Kasumi-1 (cell line): ENCODE measurements at places on chromosomes 12 and 14.

DNA sequence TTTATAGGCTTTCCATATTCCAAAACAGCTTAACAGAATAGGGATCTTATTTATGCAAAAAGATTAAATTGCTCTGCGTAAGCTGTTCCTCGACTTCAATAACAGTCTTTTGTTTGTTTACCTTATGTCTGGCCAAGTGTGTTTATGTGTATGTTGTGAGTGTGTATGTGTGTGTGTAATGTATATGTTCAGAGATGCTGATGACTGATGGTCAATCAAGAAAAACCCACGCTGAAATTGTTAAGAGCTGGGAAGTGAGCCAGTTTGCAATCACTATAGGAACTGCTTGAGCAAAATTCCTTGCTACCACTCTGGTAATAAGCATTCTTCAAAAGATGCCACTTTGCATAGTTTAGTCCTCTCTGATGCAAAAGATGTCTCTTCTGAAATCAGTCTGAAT is 59.6 kb downstream of the PRKD1 start:
- DNase-seq, result no peak

- DNase-seq, result no peak
Observed at GRCh38 chr12:50927766-50928224, 24.5 kb upstream of the HIGD1C start.

- DNase-seq, result no peak
Observed at GRCh38 chr12:109605016-109605415, 31.4 kb downstream of the MVK start.

DNA sequence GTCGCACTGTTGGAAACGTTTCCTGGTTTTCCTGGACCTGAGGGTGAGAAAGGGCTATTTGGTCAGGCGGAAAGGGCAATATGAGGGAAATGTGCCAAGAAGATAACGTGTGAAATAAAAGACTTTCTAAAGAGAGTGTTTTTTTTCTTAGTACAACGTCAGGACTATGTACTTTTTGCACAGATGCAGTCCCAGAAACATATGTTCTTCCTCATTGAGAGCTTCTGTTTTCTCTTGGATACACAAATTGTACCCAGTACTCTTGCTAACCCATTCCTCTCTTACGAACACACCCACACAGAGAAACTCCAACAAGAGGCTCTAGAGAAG is 669 bp upstream of the PKP2 start:
- no peak for DNase-seq

GRCh38 chr12:51819736-51820525 is 28.6 kb downstream of the FIGNL2 start:
- no peak for DNase-seq

DNA sequence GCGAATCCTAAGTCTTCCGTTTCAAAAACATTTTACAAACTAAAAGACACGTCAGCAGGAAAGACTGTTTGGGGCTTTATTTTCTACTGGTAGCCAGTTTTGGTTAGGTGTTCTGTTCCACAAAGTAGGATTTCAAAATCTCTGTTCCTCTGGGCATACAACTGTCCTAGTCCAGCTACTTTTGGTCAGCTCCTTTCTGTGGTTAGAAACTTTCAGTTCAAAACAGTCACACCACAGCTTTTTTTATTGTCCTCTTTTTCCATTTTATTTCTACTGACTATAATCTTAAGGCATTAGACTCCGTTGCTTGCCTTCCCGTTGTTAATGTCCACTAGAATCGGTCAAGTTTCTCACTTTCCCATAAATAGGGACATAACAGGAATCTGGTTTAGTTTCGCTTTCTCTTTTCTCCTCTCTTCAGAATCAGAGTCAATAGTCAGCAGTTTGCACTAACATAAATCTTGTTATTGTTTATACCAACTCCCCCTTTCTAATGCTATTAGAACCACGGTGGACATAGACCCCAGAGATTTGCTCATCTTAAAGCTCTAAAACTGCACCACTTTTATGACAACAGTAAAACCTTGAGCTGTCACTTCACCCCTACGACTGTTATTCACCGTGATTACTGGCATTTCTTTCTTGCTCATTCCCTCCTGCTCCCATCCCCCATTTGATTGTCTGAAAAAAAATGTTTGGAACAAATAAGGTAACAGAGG is 41.5 kb upstream of the NPAS3 start:
- DNase-seq, result no peak

- no peak for DNase-seq
Observed at GRCh38 chr14:34937442-34937841, 45.4 kb upstream of the SRP54 start.

DNA sequence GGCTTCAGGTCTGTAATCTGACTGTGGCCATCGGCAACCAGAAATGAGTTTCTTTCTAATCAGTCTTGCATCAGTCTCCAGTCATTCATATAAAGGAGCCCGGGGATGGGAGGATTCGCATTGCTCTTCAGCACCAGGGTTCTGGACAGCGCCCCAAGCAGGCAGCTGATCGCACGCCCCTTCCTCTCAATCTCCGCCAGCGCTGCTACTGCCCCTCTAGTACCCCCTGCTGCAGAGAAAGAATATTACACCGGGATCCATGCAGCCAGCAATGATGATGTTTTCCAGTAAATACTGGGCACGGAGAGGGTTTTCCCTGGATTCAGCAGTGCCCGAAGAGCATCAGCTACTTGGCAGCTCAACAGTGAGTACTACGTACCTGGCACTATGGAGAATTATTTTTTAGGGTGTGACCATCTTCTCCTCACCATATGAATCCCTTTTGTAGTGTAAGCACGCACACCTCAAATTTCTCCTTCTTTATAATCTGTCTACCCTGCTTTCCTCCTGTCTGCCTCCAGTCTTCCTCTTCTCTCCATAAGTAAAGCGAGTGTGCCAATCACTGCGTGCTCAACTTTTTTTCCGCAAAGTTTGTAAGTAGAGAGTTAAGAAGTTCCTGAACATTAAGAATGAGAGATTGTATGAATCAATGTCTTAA is at the start of gene TPH2:
Gene TPH2 (plus strand): TSS at position 118 of the 658 bp plus-strand sequence. CDS start 142 bp downstream, at position 260.
- peak; percentile 89 for DNase-seq

DNA sequence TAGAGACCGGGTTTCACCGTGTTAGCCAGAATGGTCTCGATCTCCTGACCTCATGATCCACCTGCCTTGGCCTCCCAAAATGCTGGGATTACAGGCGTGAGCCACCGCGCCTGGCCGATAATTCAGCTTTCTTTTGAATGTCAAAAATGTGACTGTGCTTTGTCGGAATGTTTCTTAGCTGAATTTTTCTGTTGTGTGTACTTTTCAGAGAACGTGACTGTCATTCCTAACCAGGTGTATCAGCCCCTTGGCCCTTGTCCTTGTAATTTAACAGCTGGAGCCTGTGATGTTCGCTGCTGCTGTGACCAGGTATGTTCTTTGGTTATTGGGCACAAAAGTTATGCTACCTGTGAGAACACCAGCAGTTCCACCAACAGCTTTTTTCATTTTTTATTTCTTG is 8.1 kb downstream of the TCTN2 start:
- DNase-seq, result no peak

GRCh38 chr12:40921563-40922163 is 229.4 kb downstream of the CNTN1 start:
- peak; percentile 44 for DNase-seq

DNA sequence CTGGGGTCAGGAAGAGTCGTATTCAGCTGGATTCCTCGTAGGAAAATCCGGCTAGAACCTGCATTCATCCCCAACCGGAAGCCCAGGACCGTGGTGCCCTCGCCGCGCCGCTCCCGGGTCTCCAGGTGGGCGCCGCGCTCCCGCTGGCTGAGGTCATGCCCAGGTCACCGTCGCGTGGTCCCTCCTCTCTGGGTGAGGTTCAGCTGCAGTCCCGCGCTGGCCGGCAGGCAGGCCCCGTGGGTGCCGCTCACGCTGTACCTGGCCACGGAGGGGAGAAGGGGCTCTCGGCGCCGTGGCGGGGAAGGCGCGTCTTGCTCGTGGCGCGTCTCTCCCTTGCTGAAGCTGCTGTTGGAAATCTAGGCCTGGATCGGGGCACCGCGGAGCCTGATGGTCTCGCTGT is 44.5 kb downstream of the LRTM2 start:
- DNase-seq, result no peak

DNA sequence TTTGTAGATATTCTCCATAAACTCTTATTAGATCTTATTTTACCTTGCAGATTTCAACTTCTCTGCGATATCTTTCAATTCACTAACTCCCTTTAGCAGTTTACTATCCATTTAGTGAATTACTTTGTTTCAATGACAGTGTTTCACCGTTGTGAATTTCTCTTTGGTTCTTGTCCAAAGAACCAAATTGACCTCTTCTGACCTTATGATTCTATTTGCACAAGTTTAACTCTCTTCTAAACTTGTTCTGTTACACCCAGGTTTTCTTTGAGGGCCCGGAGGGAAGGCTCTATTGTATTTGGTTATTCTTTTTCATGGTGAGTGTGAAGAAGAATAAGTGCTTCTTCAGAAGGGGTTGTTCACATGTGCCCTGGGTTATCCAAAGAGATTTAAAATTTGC is 186.7 kb downstream of the MON2 start:
- DNase-seq, result no peak

- peak; percentile 88 for DNase-seq
Observed at GRCh38 chr12:57837864-57838562, 8.5 kb downstream of the CTDSP2 start.

- no peak for DNase-seq
Observed at GRCh38 chr14:56995010-56995409, 184.7 kb upstream of the OTX2 start.

DNA sequence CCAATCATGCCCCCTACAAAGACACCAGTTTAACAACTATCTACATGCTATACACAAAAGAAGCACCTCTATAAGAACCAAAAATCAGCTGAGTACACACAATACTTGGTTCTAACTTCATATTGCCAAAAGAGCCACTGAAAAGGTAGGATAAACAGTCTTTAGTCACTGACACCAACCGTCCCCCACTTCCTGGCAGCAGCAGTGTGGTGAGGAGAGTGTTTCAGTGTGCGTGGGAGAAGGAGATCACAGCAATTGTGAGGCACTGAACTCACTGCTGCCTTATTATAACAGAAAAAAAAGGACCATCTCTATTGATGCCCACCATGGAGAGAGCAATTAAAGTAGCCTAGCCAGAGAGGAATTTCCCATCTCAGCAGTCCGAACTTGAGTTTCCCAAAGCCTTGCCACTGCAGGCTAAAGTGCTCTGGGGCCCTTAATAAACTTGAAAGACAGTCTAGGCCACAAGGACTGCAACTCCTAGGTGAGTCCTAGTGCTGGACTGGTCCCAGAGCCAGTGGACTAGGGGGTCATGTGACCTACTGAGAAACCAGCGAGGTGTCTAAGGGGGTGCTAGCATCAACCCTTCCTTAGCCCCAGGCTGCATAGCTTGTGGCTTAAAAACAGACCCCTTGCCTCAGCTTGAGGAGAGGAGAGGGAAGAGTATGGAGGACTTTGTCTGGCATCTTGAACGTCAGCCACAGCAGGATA is 37.1 kb upstream of the LMNTD1 start:
- peak; percentile 51 for DNase-seq

- DNase-seq, result no peak
Observed at GRCh38 chr14:105326891-105327694, 12.5 kb downstream of the PACS2 start.

- DNase-seq, result peak; percentile 61
Observed at GRCh38 chr12:43758247-43758727, 303 bp downstream of the PUS7L start.

DNA sequence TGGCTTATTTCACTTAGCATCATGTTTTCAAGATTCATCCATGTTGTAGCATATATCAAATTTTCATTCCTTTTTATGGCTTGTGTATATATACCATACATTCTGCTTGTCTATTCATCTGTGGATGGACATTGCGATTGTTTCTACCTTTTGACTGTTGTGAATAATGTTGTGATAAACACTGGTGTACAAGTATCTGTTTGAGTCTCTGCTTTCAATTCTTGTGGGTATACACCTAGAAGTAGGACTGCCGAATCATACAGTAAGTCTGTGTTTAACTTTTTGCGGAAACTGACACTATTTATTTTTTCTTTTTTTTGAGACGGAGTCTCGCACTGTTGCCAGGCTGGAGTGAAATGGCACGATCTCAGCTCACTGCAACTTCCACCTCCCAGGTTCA is 19.6 kb upstream of the RPS6KA5 start:
- no peak for DNase-seq

- DNase-seq, result no peak
Observed at GRCh38 chr12:88266806-88267360, 124.8 kb downstream of the TMTC3 start.

GRCh38 chr14:95246870-95247269 is 72.8 kb downstream of the CLMN start:
- DNase-seq, result no peak

DNA sequence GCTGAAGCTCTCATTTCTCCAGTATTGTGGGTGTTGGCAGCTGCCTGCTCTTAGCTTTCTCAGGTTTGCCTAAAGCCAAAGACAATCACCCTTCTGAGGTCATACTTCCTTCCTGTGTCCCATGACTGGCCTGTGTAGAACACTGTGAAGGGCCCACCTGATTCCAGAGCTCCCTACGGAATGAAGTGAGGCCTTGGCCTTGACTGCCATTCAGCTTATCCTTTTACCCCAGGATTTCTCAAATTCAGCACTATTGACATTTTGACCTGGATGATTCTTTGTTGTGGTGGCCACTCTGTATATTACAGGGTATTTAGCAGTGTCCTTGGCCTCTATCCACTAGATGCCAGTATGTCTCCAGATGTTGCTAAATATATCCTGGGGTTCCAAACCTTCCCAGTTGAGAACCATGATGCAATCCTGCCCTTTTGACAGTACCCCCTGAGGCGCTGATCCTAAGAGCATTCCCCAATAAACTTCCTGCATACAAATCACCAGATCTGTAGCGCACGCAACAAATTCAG is 112.3 kb upstream of the KRR1 start:
- no peak for DNase-seq

- no peak for DNase-seq
Observed at GRCh38 chr12:2355604-2356003, 302.8 kb downstream of the CACNA1C start.

GRCh38 chr14:61712137-61712536 is 16.8 kb downstream of the HIF1A start:
- DNase-seq, result no peak

DNA sequence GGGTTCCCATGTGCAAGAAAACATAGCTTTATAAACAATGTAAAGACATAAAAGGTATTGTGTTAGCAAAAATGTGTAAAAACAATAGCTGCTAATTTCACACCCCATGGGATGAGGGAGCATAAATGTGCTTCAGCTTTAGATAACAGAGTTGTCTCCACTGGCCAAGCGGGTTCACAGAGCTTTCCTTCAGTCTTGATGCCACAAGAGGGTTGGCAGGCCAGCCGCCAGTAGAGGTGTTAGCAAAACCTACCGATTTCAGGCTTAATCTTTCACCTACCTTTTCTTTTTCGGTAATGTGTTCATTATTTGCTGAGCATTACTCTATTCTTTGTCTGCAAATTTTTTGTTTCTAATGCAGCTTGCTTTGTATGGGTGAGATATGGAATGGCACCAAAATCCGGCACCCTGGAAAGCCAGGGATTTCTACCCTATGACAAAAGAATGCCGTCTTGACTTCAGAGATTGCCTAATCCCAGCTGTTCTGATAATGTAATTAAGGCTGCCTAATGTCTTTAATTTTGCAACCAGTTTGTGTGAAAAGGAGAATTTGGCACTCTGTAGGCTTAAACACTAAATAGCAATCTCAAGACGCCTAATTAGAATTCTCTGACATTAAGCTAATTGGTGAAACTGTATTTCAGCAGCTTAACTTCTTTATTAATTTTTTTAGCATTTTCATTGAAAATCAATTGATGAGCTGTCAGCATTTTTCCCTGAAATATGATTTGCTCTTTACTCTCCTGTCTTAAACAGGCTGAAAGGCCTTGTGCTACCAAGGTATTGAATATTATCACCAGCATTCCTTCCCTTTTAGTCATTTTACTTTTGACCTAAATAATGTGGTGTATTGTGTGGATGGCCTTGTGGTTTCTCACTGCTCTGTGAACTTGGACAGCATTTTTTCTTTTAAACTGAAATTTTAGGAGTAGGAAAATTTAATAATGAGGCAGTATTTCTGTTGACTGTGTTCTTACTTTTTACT is 60.7 kb downstream of the POLR3B start:
- no peak for DNase-seq
